ENCODE measurements at places on chromosomes 12 and 14.

GRCh38 chr14:24895622-24896021 is 154.3 kb downstream of the STXBP6 start:
- DNase-seq, result no peak

- no peak for DNase-seq
These were observed 29.5 kb upstream of the HSPB8 start for GRCh38 chr12:119149270-119149669.

DNA sequence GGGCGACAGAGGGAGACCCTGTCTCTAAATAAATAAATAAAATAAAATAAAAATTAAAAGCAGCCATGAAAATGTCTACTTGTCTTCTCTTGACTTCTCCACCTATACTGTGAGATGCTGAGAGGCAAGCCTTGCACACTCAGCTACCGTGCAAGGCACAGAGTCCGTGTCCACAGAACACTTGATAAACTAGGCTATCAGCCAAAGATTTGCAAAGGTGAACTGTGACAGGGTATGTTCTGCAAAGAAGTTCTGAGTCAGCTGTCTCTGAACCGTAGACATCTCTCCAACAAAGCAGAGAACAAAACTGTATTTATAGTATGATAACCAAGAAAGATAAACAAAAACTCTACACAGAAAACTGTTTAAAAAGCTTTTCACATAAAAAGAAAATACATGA is 35.5 kb downstream of the STXBP6 start:
- no peak for DNase-seq

- no peak for DNase-seq
These were observed 12.8 kb upstream of the BEGAIN start for GRCh38 chr14:100599981-100600380.

GRCh38 chr14:63269561-63270225 is 49.0 kb downstream of the GPHB5 start:
- DNase-seq, result no peak

DNA sequence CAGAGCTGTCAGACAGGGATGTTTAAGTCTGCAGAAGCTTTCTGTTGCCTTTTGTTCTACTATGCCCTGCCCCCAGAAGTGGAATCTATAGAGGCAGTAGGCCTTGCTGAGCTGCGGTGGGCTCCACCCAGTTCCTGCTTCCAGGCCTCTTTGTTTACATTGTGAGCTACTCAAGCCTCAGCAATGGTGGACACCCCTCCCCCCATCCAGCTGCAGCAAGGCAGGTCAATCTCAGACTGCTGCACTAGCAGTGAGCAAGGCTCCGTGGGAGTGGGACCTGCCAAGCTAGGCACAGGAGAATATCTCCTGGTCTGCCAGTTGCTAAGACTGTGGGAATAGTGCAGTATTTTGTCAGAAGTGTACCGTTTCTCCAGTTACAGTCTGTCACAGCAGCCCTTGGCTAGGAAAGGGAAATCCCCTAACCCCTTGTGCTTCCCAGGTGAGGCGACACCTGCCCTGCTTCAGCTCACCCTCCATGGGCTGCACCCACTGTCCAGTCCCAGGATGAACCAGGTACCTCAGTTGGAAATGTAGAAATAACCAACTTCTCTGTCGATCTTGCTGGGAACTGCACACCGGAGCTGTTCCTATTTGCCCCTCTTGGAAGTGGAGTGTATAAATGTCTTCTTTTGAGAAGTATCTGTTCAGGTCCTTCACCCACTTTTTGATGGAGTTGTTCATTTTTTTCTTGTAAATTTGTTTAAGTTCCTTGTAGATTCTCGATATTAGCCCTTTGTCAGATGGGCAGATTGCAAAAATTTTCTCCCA is 213.5 kb upstream of the SLC38A2 start:
- peak; percentile 73 for DNase-seq

- no peak for DNase-seq
These were observed 37.5 kb downstream of the KCNA1 start for GRCh38 chr12:4947253-4947652.

DNA sequence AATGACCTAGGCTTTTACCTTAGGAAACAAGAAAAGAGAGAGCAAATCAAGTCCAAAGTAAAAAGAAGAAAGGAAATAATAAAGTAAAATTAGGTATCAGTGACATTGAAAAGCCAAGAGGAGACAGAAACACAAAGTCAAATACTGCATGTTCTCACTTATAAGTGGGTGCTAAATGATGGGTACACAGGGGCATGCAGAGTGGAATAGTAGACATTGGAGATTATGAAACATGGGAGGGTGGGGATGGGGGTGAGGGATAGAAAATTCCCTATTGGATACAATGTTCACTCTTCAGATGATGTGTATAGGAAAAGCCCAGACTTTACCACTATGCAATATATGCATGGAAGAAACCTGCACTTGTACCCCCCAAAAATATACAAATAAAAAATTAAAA is 35.1 kb upstream of the CLMN start:
- DNase-seq, result no peak

- DNase-seq, result peak; percentile 21
These were observed 7.1 kb downstream of the SETD1B start for GRCh38 chr12:121810833-121811433.

DNA sequence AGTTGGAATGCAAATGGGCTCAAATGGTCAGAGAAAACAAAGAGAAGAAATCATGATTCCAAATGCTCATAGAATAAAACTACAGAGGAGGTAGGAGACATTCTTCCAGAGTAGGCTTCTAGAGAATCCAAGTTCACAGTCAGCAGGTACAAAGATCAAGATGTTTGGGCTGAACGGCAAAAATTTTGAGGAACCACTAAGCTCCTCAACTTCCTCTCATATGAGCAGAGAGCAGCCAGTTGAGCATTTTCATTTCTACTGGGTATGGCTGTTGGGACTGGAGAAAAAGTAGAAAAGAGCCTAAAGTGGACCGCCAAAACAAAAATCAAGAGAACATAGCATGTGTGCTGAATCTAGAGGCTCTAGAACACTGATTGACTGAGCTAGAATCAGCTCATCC is 73.8 kb upstream of the ARID2 start:
- no peak for DNase-seq
